NCI-H1417 treated with DMSO at 0.1 percent for 48 hours (cell line): ENCODE measurements at places on chromosomes 16 and 17.

- no peak for DNase-seq
Measured at GRCh38 chr16:83971165-83972130, 3.4 kb downstream of the NECAB2 start.

GRCh38 chr17:31802502-31802901 lies 56.5 kb downstream of the COPRS start:
- no peak for DNase-seq

DNA sequence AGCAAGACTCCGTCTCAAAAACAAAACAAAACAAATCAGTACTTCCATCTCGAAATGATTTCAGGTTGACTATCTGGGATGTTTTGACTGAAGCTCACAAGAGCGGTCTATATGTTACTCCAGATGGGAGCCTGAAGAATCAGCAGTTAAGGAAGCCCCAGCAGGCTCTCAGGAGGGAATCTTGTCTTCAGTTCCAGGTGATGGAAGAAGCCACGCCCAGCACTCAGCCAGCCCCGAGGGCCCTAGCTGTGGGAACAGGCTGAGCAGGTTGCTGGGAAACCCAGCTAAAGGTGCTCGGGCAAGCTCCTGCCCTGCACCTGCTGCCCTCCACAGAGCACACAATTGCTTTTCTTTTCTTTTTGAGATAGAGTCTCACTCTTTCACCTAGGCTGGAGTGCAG lies 32.4 kb downstream of the WIPI1 start:
- peak; percentile 6 for DNase-seq

GRCh38 chr16:50677351-50677750 lies 3.8 kb downstream of the SNX20 start:
- DNase-seq: no peak

GRCh38 chr16:27193300-27193990 lies 9.9 kb upstream of the KDM8 start:
- DNase-seq: no peak

DNA sequence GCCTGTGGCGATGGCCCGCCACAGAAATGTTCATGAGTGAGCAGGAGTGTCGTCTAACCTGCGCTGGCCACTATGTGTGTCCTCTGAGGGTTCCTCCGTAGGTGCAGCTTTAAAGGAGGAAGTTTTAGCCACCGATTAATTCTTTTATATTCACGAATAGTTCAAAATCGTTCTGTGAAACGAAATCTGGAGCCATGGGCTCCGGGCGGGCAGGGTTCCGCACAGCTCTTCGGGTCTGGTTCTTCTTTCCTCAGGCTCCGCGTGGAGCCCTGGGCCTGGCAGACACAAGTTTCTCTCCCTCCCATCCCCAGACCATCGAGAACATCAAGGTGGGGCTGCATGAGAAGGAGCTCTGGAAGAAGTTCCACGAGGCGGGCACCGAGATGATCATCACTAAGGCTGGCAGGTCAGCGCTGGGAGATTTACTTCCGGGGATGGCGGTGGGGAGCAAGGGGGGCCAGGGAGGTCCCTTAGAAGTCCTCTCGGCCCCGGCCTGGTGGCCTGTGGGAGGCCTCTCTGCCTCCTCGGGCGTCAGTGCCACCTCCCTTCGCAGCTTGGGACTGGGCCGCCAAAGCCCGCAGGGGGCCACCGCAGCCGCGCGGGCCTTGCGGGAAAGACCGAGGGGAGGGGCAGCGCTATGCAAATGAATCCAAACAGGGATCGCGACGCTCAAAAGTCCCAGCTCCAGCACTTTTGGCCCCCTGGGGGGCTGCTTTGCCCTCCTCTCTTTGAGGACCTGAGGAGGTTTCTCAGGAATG lies 5.2 kb downstream of the TBX4 start:
- no peak for DNase-seq

- no peak for DNase-seq
Measured at GRCh38 chr16:31467151-31467773, 4.7 kb upstream of the TGFB1I1 start.

DNA sequence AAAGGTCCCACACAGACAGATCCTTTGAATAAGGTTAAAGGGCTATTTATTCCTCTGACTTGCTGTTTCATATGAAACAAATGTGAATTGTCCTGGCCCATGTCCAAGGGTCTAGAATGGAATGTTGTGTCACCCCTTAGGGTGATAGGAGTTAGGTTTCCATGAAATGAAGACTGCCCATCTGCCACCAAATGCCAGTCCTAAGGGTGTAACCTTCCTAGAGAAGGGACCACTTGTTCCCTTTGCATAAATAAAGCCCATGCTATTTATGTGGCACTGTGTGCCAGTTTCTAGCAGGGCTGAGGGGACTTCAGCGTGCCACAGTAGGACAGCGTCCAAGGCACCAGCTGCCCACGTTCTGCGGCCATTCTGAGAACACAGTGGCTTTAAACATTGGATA lies 171.3 kb downstream of the ABCA8 start:
- DNase-seq: no peak

DNA sequence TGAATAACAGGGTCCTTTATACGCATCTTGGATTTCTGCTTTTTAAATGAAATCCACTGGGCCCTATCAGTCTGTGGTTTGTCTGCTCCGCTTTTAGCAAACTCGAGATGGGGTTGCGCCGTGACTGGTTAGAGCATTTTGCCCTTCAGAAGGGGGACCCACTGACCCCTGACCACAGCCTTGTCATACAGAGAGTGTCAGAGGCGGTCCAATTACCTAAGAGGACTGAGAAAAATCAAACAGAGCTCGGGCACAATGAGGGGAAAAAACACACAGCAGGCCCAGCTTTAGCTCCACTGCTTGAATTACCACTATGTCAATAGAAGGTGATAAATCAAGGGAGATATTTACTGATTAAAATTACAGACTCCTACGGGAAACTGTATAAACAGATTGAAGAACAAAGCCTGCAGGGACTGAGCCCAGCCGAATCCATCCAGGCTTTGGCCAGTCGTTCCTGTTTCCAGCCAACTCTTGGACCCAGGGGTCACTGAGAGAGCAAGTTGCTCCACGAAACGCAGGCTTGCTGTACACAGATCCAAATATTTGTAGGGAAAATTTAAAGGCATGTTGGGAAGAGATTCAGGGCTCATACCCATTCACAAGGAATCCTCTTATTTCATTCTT lies 131.9 kb upstream of the ZFHX3 start:
- DNase-seq: peak; percentile 77

- DNase-seq: no peak
Measured at GRCh38 chr16:66344533-66345145, 21.9 kb upstream of the CDH5 start.

DNA sequence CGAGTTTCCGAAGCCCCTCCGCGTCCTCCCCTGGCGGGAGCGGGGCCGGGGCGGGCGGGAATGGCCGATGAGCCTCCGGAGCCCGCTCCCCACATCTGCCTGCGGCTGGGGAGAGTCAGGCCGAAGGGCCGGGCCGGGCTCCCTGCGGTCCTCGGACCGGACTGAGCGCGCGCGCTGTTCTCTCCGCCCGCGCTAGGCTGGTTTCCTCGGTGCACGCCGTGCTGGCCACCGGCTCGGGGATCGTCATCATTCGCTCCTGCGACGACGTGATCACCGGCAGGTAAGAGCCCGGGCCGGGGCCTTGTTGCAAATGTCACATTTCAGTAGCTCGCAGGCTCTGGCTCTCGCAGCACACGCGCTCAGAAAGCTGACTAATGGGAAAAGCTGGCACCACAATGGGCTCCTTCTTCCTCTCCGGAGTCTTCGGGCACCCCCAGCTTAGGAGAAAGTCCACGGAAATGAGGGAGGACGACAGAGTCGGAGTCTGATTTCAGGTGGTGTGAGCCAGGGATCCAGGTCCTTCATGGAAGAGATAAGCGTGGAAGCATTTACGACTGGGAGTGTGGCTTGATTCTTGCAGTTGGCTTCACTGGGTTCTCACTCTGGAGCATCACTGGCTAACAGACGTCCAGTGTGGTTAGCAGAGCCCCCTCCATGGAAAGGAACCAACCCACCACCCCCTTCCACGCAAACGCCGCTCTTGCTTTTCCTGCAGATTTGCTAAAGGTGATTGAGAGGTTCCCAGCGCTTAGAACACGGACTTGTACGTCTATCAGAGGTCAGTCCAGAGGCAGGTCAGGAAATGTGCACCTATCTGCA lies 715 bp downstream of the TLCD3A start:
- no peak for DNase-seq

GRCh38 chr17:28523186-28523585 lies 17.0 kb downstream of the FOXN1 start:
- no peak for DNase-seq

GRCh38 chr16:25959221-25959620 lies 267.5 kb downstream of the HS3ST4 start:
- no peak for DNase-seq

DNA sequence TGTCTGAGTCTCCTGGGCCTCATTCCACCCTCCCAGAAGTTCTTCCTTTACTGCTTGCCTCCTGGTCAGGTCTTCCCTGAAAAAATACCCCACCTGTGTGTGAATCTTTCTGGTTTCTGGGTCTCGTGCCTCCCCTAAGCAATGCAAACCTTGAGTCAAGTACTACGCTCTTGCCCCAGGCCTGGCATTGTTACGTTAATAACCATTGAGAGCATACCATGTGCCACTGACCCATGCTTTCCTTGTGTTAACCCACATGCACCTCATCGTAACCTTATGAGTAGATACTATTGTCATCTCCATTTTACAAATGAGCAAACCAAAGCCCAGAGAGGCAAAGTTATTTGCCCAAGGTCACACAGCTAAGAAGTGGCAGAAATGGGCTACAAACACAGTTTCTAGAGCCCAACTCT lies 25.4 kb upstream of the TOB1 start:
- no peak for DNase-seq

- no peak for DNase-seq
Measured at GRCh38 chr16:48340054-48340453, 45.2 kb downstream of the SIAH1 start.

GRCh38 chr17:74521701-74522201 lies 9.5 kb downstream of the CD300LB start:
- no peak for DNase-seq

GRCh38 chr16:24936151-24936550 lies 79.0 kb downstream of the ARHGAP17 start:
- no peak for DNase-seq

- DNase-seq: no peak
Measured at GRCh38 chr17:80109066-80109660, 7.8 kb downstream of the GAA start.

DNA sequence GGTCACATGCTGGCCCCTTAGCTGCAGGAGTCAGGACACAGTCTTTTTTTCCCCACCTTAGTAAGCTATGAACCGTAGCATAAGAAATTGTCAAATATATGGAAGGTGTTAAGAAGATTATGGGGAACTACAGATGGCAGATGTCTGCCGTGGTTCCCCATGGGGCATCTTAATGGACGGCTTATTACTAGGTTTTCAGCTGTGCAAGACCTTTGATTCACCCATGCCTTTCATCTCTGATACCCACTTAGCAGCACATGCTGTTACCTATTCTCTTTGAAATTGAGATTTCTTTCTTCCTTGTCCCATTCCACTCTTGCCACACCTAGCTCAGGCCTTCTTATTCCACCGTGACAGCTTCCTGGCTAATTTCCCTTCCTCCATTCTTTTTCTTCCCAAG lies 70.7 kb downstream of the RPTOR start:
- no peak for DNase-seq
